ENCODE measurements at places on chromosomes 7 and 10. TPM values are rescaled to one million over a fixed set of nuclear protein-coding genes. Genes with fewer than 3 reads are reported as not detected.

POU6F2 gene
- not detected for total RNA-seq

LRRC4 gene
- 0.33 TPM for total RNA-seq

SPDYE9 gene
- under 0.01 TPM for total RNA-seq

RPEL1 gene
- total RNA-seq = under 0.01 TPM

SLC26A4 gene
- total RNA-seq = 0.33 TPM

ITIH5 gene
- total RNA-seq = 2.8 TPM

PTPRN2 gene
- 0.50 TPM for total RNA-seq

GNG11 gene
- 18.7 TPM for total RNA-seq

LIPN gene
- total RNA-seq = not detected

PODXL gene
- 1.2 TPM for total RNA-seq

SCIN gene
- total RNA-seq = under 0.01 TPM

EPHB4 gene
- 64.2 TPM for total RNA-seq

CFAP46 gene
- 1.5 TPM for total RNA-seq

AQP1 gene
- 1.5 TPM for total RNA-seq

CUBN gene
- 3.3 TPM for total RNA-seq

CHPF2 gene
- total RNA-seq = 71.4 TPM

AMZ1 gene
- total RNA-seq = 1.3 TPM

FOXI2 gene
- not detected for total RNA-seq

MYO3A gene
- total RNA-seq = not detected

BNIP3 gene
- 152 TPM for total RNA-seq

NYAP1 gene
- total RNA-seq = 1.3 TPM

STEAP1 gene
- total RNA-seq = 63.1 TPM

ZNF277 gene
- total RNA-seq = 49.5 TPM

TBX20 gene
- total RNA-seq = not detected

CAV1 gene
- total RNA-seq = 614 TPM

NUDCD3 gene
- 95.8 TPM for total RNA-seq

CPEB3 gene
- total RNA-seq = 0.66 TPM

PRTFDC1 gene
- 71.3 TPM for total RNA-seq

Measured in smooth muscle cell of trachea (primary cell).